ENCODE measurements at places on chromosomes 6 and 20.

- no peak for DNase-seq
Measured at GRCh38 chr6:105302617-105303128, 100.2 kb downstream of the PREP start.

- DNase-seq: no peak
Measured at GRCh38 chr20:33444797-33445560, 1.4 kb upstream of the SNTA1 start.

DNA sequence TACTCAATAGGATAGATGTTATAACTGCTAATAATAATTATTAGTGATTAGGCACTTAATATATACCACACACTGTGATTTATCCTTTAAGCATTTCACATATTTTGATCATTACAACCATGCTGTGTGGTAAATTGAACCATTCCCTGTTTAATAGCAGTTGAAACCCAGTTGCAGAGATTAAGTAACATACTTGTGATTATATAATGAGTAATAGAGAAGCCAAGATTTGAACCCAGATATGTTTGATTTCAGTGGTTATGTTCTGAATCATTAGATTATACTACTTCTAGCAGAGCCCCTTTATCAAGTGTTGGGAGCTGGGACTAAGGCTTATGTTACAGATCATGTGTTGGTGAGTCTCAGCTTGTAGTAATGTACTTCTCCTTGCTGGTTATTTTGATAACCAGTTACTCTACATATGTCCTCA is 44.1 kb downstream of the STK4 start:
- DNase-seq: no peak

GRCh38 chr20:2834401-2835110 is 5.9 kb downstream of the PCED1A start:
- no peak for DNase-seq

- no peak for DNase-seq
Measured at GRCh38 chr6:2998998-2999617, 586 bp upstream of the NQO2 start.

- no peak for DNase-seq
Measured at GRCh38 chr20:48530957-48531356, 296.8 kb downstream of the PREX1 start.

GRCh38 chr6:152897807-152898399 is 84.9 kb downstream of the FBXO5 start:
- DNase-seq: no peak

DNA sequence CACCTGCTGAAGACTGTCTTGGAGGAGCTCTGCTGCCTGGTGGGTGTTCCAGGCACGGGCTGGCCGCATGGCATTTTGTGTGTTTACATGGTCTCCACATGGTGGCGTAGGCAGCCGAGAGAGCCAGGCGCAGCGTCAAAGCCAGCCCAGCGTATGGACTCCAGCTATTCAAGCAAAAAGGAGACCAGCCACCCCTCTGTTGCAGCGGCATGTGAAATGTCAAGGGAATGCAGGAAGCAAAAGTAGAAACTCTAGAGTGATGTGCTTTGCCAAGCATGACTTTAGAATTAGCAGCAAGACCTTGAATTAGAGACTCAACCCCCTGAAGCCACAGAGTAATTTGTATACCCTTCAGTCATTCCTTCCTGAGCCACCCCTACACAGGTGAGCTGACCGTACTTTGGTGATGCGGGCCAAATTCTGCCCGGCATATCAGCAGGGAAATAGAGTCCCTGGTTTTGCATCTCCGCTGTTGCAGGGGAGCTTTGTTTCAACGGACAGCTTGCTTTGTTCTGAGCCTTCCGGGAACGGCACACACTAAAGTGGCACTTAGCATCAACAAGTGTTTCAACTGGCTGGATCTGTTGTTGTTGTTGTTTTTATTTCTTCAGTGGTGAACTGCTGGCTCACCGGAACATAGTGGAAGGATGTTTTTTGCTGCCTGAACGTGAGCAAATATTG is 48.5 kb downstream of the FNDC1 start:
- no peak for DNase-seq

DNA sequence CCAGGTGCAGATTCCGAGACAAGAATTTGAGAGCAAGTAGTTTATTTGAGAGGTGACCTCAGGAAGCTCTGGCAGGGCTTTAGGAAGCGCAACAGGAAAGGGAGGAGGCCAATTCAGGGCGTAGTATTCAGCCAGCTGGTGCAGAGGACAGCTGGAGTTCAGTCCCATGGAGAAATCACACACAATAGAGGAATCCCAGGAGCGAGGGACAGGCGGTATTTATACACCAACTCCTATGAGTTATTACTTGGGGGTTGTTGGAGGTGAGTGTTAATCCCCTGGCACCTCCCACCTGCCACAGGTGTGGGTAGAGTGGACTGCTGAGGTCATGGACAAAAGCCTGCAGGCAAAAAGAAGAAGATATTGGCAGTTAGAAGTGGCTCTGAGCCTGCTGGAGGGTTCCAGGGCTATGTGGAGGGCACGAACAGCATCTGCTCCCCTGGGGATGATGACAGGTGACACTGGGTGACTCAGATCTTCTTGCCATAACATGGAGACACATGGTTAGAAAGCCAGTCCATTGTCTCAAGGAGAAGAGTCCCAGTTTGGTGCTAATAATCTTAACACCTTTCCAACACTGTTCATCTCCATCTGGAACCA is 13.9 kb upstream of the SULF2 start:
- DNase-seq: no peak

DNA sequence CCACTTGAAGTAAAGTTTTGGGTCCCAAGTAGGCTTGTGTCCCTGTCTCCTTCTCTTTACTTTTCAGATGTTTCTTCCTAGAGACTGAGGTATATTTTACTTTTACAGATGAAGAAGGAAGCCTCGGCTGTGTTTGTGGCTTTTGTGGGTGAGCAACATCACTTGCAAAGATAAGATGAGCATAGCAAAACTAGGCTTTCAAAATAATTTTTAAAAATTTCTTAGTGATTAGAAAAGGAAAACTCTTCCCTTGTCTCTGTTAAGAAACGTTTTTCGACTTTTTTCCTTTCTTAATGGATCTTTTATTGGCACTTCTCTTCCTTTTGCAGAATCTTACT is 7.6 kb downstream of the PTPN1 start:
- DNase-seq: no peak
